ENCODE measurements at places on chromosomes 7 and 10.

DNA sequence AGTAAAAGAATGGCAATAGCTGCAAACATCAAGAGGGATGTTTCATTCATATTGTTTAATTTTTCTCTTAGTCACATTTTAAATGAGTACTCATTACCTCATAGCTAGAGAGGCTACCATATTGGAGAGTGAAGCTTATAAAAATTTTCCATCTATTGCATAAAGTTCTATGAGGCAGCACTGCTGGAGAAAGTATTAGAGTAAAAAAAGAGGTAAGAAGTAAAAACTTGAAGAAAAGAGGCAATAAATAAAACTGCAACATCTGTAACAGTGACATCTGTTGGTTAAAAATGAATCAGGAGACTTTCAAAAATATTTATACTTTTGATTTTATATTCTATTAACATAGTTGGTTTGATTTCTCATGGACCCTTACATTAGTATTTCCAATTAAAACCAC is 284.5 kb upstream of the SEMA3D start:
- DNase-seq = no peak

DNA sequence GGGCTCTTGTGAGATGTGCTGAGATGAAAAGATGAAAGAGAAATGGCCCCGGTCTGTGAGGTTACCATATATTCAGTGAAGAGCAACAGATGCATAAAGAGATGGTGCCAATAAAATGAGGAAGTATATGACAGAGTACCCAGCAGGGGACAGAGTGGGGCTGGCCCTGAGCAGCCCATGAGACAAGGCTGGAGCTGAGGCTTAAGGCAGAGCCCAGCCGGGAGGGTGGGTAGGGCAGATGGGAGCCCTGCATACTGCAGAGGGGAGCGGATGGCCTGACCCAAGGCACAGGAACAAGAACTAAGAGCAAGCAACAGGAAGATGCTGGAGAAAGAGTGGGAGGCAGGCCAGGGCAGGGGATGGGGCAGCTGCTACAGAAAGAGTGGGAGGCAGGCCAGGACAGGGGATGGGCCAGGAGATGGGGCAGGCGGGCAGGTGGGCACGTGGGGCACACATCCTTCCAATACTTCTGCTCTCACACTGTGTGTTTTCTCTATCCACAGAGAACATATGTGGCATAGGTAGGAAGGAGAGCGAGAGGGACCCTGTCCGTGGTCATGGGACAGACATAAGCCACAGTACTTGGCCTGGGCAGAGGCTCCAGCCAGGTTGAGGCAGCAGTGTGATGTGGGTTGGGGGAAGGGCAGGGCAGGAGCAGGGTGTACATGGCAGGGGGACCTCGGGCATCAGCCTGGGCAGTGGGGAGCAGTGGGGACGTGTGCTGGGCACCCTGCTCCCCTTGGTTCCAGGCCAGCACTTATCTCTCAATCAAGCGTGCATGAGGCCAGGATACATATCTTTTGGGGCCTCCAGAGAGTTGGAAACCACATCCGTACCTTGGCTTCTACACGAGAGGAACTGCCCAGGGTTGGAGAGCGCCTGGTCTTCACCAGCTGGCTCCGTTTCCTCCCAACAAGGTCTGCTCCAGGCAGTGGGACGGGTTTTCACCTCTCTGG is 91.6 kb upstream of the IKZF1 start:
- peak; percentile 34 for DNase-seq

DNA sequence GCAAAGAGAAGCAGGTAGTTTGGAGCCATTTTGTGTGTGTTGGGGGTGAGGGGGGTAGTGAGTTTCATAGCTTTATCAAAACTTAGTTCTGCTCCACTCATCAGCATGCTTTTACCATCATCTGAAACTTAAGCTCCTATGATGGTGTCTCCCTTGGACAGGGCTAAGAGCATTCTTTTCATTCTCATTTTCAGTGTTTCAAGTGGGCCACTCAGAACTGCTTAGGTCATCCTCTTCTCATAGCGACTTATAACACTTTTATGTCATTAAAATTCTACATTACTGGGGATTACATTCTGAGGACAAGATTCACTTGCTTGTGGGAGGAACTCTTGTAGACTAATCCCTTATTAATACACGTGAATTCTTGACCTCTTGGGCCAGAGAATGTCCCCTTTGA is 649.4 kb downstream of the SUGCT start:
- DNase-seq = no peak

- no peak for DNase-seq
Measured at GRCh38 chr10:132511121-132512051, 26.2 kb upstream of the INPP5A start.

DNA sequence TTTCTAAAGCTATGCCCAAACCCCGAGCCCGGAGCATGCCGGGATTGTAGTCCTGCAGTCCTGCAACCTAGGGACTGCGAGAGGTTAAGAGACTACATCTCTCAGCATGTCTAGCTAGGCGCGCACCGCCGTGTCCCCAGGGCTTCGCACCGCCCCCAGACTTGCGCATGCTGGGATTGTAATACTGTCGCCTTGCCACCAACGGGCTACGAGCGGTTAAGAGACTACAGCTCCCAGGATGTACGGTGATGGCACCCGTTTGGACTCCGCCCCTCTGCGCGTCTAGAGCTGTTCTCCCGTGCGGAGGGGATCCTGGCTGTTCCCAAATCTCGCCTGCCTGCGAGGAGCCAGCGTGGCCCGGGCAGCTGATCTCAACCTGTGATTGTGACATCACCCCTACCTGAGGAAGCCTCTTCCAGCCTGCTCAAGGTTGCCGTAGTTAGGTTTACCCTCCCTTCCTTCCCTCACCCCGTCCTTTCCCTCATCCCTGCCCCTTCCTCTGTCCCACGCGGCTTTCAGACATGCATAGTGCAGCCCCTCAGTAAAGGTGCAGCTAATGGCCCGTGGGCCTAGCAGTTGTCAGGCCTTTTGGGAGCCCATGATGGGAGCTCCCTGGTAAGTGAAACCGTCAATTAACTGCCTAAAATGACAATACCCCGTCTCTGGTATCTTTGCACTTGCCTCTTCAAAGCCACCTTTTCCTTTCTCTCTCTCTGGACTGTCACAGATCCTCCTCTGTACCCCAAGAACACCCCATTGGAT is 6.3 kb upstream of the ZNF736 start:
- DNase-seq = peak; percentile 95

DNA sequence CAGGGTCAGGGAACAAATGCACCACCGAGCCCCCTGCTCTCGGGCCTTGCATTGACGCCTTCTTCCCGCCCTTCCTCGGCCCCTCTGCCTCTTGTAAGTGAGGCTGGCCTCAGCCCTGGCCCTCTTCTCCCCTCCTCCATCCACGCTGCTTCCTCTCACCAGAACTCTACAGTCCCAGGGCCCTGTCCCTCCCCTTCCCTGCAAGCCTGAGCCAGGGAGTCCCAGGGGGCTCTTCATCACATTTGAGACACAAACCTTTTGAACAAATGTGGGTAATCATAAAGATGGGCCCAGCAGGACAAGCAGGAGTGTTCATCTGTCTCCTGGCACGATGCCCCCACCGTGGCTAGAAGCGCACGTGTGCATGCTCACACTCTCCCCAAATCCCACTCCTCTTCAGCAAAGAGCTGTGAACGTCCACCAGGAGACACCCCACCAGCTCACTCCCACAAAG is 57.7 kb downstream of the SLIT1 start:
- DNase-seq = no peak

GRCh38 chr10:102003541-102003940 is 52.4 kb downstream of the ARMH3 start:
- no peak for DNase-seq

GRCh38 chr7:116367171-116367813 is 132.2 kb upstream of the CAV2 start:
- DNase-seq = no peak

- no peak for DNase-seq
Measured at GRCh38 chr7:142356166-142356565, 98.3 kb upstream of the PRSS58 start.
